ENCODE measurements at places on chromosomes 2 and 18. TPM values are rescaled to one million over a fixed set of nuclear protein-coding genes. Genes with fewer than 3 reads are reported as not detected.

DNA sequence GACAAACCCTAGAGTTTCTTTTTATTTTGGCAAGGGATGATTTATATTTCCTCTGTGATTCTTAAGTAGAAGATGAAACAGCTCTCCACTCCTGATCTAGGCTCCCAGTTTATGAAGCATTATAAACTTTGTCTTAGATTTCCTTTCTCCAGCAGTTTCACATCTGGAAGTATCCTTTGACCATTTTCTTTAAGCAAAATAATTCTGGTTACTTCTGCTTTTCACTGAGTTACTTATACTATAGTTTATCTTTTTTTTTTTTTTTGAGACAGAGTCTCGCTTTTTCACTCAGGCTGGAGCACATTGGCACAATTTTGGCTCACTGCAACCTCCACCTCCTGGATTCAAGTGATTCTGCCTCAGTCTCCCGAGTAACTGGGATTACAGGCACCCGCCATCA, 45.5 kb downstream of the KCMF1 start:
- no peak overlapping the region for H3K4me3 ChIP-seq
- H3K27ac ChIP-seq = peak overlapping the region; percentile 75
- peaks cover 47% of the 10 kb centered on the region for H3K4me1 ChIP-seq
- no peaks in the 10 kb centered on the region for H3K27me3 ChIP-seq
- DNase-seq = no peak
- H3K36me3 ChIP-seq = no peaks in the 10 kb centered on the region

DNA sequence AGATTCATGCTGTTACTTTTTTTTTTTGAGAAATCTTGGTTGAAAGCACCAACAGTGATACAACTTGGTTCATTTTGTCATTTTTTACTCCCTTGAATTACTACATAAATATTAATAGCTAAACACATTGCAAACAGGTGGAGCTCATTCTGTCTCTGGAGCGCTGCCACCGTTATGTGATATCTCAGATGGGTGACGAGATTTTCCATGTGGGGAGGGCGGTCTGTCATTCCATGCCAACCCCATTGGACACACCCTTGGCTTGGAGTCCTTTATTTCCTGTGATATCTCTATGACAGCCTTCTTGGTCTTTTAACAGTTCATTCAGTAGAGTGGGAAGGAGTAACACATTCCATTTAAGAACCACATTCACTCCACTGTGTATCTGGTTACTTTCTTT, 794.8 kb downstream of the SATB2 start:
- no peak overlapping the region for H3K4me3 ChIP-seq
- no peaks in the 10 kb centered on the region for H3K4me1 ChIP-seq
- DNase-seq = no peak
- H3K36me3 ChIP-seq = no peaks in the 10 kb centered on the region
- no peak overlapping the region for H3K27ac ChIP-seq

DNA sequence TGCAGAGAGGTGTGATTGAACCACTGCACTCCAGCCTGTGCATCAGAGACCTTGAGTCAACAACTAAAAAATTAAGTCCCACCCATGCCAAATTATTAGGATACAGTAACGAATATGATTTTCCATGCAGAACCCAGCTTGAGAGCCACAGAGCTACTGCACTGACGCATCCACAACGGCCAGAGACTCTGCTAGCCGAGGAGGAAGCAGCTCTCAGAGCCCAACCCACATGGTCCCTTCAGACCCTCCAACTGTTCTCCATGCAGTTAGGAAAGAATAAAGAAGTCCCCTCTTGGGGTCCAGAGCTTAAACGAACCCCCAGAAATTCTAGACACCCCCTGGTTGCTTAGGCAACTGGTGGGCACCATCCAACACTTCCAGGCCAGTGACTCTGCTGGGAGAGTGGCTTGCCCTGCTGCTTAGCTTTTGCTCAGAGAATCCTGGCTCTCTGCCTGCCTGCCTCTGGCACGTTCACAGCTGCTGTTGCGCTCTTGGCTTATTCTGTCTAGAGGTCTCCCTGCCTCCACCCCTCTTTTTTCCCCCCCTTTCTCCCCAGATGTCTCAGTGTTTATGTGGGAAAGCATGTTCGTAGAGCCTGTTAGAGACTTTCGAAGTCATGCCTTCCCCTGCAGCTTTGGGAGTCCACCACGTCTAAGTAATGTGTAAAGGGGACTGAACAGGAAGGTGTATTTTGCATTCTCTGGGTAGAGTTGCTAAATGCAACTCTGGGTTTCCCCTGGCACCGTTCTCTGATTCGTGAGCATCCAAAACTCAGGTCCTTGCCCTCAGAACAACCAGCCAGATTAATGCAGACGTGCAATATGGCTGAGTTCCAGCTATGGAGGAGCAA, 26.0 kb upstream of the SP3 start:
- no peak overlapping the region for H3K4me3 ChIP-seq
- H3K36me3 ChIP-seq = no peaks in the 10 kb centered on the region
- no peak for DNase-seq
- peaks cover 21% of the 10 kb centered on the region for H3K27me3 ChIP-seq

DNA sequence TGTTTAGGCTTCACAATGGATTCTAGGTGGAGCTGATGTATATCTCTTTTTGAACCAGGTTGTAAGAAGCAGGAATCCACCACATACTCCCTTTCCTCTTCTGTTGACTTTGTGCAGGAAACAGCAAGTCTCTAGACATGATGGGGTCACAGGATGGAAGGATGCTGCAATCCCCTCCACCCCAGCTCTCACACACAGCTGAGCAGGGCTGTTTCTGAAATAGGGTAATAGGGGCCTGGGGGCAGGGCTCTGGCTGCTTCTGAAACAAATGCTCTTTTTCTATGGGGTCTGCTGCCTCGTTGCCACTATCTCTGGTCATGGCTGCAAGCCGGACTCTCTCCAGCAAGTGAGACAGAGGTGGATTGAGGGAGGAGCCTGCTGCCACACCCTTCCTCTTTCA, 148.9 kb downstream of the SOX11 start:
- no peak overlapping the region for H3K4me3 ChIP-seq
- H3K4me1 ChIP-seq = no peaks in the 10 kb centered on the region

- no peaks in the 10 kb centered on the region for H3K4me1 ChIP-seq
- no peak for DNase-seq
- H3K27ac ChIP-seq = no peak overlapping the region
- H3K36me3 ChIP-seq = peaks cover 32% of the 10 kb centered on the region
- no peaks in the 10 kb centered on the region for H3K27me3 ChIP-seq
Measured at GRCh38 chr18:13036622-13037320, 45.6 kb downstream of the CEP192 start.

DNA sequence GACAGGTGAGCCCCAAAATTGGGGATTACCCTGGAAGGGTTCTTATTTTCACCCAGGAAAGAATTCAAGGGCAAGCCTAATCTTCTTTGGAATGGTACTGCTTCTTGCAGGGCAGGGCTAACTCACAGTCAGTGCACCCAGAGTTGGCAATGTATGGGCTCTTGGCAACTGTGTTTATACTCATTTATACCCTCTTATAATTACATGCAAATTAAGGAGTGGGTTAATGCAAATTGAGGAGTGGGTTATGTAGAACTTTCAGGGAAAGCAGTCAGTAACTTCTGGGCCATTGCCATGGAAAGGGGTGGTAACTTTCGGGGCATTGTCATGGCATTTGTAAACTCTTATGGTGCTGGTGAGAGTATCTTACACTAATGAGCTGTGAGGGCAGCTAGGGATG, 59.2 kb downstream of the SERPINB8 start:
- peaks cover 33% of the 10 kb centered on the region for H3K27me3 ChIP-seq
- no peak overlapping the region for H3K27ac ChIP-seq
- DNase-seq = no peak
- no peaks in the 10 kb centered on the region for H3K4me1 ChIP-seq
- no peaks in the 10 kb centered on the region for H3K36me3 ChIP-seq

DNA sequence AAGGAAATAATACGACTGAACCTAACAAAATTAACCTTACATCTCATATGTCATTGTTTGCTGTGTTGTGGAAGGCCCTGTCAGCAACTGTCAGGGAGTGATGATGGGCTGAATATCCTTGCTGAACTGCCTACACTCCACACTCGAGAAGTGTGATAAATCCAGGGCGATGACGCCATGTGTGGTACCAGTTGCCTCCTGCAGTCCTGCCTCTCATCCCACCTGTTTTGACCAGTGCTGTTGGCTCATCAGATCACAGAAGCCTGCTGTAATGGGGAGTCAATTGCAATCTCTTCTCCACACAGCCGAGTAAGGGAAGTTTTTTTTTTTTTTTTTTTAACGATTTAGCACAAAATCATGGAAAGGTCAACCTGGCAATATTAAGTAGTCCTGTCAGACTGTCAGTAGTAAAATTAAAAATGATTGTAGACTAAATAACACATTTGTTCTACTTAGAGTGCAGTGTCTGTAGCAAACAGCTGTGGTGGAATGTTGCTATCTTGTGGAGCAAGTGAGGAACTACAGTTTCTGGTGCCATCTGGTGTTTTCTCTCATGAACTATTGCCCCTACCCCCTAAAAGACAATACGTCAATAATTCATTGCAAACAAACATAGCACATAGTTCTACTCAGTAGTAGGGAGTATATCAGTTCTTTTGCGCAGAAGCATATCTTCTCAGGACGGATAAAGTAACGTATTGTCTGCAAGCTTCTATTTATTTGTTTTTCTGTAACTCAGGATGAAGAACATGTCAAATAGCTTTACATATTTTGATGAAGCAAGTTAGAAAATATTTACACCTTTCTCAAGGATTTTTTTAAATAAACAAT, 347.6 kb downstream of the CTNNA2 start:
- no peak overlapping the region for H3K4me3 ChIP-seq
- no peaks in the 10 kb centered on the region for H3K36me3 ChIP-seq
- no peak overlapping the region for H3K27ac ChIP-seq
- H3K27me3 ChIP-seq = peaks cover 6% of the 10 kb centered on the region
- no peak for DNase-seq
- H3K4me1 ChIP-seq = no peaks in the 10 kb centered on the region

DNA sequence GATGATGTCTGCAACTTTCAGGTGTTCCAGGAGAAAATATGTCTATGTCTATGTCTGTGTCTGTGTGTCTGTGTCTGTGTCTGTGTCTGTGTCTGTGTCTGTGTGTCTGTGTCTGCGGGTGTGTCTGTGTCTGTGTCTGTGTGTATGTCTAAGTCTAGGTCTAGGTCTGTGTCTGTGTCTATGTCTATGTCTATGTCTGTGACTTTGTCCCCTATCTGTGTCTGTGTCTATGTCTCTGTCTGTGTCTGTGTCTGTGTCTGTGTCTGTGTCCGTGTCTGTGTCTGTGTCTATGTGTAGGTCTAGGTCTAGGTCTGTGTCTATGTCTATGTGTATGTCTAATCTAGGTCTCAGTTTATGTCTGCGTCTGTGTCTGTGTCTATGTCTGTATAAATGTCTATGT, 10.5 kb downstream of the IL1R2 start:
- DNase-seq = no peak
- no peak overlapping the region for H3K27ac ChIP-seq
- peaks cover 26% of the 10 kb centered on the region for H3K27me3 ChIP-seq
- H3K4me1 ChIP-seq = no peaks in the 10 kb centered on the region

- H3K27ac ChIP-seq = no peak overlapping the region
- H3K36me3 ChIP-seq = no peaks in the 10 kb centered on the region
- peaks cover 38% of the 10 kb centered on the region for H3K27me3 ChIP-seq
Measured at GRCh38 chr2:136015699-136016098, 30.3 kb upstream of the DARS1 start.

DNA sequence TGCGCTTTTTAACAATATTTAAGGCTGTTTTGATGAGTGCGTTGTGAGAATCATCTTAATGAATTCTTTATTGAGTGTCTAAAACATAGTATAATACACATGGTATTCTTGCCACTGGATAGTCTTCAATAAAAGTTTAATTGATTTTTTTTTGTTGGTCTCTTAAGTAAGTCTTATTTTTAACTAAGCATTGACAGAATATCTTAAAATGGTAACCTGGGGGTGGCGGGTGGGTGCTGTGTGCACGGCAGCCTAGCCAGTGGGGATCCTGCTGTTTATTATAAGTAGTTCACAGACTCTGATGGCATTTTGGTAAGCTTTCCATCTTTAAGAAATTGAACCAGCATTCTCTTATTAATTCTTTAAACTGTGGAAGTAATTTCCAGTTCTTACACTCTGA, 6.0 kb downstream of the SOX11 start:
- H3K27ac ChIP-seq = peak overlapping the region; percentile 85
- H3K36me3 ChIP-seq = peaks cover 42% of the 10 kb centered on the region
- peaks cover 52% of the 10 kb centered on the region for H3K4me1 ChIP-seq
- DNase-seq = no peak
- peak overlapping the region; percentile 82 for H3K4me3 ChIP-seq
- no peaks in the 10 kb centered on the region for H3K27me3 ChIP-seq

DNA sequence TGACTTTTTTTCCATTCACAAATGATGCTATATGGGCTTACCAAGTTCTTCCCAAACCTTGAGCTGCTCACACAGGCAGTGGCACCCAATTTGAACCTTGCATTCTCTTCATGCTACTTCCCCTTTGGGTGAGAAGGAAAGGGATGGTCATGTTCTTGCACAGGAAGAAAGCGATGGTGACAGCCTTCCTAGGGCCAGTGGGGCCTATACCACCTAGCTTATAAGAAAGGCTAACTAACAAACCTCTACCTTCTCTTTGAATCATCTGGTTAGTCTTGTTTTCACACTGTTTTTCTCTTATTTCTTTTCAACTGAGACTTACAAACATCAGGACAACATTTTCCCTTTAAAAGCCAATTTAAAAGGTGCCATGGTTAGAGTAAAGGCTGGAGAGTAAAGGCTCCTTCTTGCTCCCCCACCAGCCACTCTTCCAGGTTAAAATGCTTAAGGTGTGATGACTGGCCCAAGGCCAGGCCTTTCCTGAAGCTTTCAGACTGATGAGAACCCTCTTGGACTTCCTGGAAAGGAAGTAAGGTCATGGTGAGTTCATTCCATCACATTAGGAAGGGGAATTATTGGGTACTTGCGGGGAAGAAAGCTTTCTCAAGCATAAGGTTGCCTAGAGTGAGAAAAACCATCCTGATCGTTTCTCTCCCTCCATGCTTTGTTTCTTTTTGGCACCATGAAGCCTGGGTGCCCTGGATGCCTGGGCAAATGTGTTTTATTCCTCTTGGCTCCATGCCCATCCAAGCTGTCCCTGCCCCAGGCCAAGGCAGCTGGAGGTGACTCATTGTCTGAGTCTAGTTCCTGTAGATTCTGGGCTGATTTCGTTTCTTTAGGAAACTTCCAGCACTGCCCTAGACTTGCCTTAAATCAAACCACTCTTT, 41.4 kb upstream of the ITGB6 start:
- H3K4me1 ChIP-seq = peaks cover 63% of the 10 kb centered on the region
- H3K36me3 ChIP-seq = no peaks in the 10 kb centered on the region
- H3K4me3 ChIP-seq = peak overlapping the region; percentile 1
- no peaks in the 10 kb centered on the region for H3K27me3 ChIP-seq
- peak; percentile 90 for DNase-seq

Gene CASP10
- total RNA-seq = not detected

Gene MRPL44
- 24.8 TPM for total RNA-seq

Gene AMER3
- not detected for total RNA-seq

Gene OST4
- 369 TPM for total RNA-seq

All from osteocyte (in vitro differentiated cells).